ENCODE measurements at places on chromosomes 2 and 18. TPM values are rescaled to one million over a fixed set of nuclear protein-coding genes. Genes with fewer than 3 reads are reported as not detected.

Gene DNAH6
- total RNA-seq, result 1.1 TPM

Gene IL37
- total RNA-seq, result 1.4 TPM

Gene TRIM54
- 17.9 TPM for total RNA-seq

Gene DSEL
- 5.7 TPM for total RNA-seq

Gene DLX2
- total RNA-seq, result 0.45 TPM

Gene HYCC2
- total RNA-seq, result 16.3 TPM
